ENCODE measurements at places on chromosomes 7 and 10.

GRCh38 chr7:135690566-135690965 lies 28.3 kb downstream of the STMP1 start:
- DNase-seq: no peak

- no peak for DNase-seq
These were observed 128.2 kb downstream of the STRA8 start for GRCh38 chr7:135361788-135362187.

- peak; percentile 38 for DNase-seq
These were observed 39.8 kb downstream of the WAPL start for GRCh38 chr10:86481761-86482160.

GRCh38 chr10:17457083-17457482 lies 2.7 kb upstream of the ST8SIA6 start:
- no peak for DNase-seq

DNA sequence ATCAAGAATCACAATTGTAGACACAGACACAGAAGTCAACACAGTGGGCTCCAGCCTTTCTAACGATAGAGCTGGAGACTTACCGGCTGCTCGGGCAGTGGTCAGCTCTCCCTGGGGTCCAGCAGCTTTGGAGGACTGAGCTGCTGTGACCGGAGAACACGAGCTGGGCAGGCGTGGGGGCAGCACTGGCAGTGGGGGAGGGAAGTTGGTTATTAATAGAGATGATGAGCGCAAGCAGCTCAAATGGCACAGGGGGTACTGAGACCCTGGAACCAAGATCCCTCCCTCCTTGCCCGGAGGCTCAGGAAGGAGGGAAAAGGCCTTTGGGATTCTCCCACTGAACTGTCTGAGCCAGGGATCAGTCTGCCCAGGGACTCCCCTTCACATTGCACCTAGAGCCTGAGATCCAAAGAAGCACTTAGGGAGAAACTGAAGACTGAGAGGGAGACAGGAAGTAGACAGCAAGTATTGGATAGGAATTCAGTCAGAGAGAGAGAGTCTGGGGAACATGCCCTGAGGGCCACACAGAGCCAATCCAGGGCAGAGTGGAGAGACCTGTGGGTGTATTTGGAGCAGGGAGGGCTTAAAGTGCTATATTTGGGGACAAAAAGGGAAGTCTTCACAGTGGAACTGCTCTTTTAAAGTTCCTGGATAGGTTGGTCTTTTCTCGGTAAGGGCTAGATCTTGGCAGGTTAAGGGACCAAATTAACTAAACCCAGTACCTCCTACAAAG lies at the start of gene MYOZ1:
MYOZ1 (minus strand) TSS at position 147 of the 733 bp plus-strand sequence. CDS start 1,457 bp downstream, outside the sequence.
- DNase-seq: no peak

- no peak for DNase-seq
These were observed 155.7 kb upstream of the STEAP1 start for GRCh38 chr7:89998554-89998953.

- DNase-seq: peak; percentile 29
These were observed 28.4 kb downstream of the UBE2D4 start for GRCh38 chr7:43954524-43955228.

- DNase-seq: no peak
These were observed 30.0 kb downstream of the DGKI start for GRCh38 chr7:137816696-137817320.

GRCh38 chr10:34494012-34494411 lies 321.1 kb downstream of the PARD3 start:
- DNase-seq: no peak

DNA sequence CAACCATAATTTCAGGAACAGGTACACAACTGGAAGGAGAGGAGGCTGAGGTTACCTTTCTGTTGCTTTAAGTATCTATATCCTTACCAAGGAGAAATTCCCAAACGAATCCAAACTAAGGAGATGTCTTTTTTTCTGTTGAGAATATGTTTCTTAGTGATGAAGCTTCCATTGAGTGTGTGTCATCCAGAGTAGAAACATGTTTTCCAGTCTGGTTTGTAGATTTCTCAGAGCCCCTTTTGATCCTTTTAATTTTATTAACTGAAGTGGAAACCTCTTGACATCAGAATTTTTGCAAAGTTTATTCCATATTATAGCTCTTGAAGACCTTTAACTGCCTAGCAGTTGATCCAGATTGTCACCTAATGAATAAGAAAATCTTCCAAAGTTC lies 207.1 kb upstream of the FERD3L start:
- DNase-seq: no peak

DNA sequence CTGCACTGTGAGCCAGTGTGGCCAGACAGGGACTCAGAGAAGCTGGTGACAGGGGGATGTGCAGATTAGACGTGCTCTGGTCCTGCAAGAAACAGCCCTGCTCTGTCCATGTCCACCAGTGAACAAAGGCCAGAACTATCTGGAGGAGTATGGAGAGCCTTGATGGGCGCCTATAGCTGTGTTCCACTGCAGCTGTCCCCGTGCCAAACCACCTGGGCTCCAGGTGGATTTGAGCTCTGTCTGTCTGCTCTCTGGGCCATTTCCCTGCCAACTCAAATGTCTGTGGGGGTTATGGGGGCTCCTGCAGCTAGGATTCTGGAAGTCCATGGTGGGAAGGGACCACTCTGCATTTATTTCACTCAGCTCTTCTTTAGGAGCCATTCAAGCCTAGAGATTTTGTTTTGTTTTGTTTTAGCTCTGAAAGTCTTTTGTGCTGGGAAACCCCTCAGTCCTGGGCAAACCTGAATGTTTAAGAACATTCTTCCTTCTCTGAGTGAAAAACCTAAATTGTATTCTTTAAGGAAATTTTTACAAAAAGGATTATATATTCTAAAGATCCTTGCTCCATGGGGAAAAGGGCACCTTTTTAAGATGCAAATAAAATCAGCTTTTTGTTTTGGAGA lies 1039.5 kb upstream of the SORCS1 start:
- no peak for DNase-seq

GRCh38 chr7:137695942-137696341 lies 150.8 kb downstream of the DGKI start:
- DNase-seq: no peak

DNA sequence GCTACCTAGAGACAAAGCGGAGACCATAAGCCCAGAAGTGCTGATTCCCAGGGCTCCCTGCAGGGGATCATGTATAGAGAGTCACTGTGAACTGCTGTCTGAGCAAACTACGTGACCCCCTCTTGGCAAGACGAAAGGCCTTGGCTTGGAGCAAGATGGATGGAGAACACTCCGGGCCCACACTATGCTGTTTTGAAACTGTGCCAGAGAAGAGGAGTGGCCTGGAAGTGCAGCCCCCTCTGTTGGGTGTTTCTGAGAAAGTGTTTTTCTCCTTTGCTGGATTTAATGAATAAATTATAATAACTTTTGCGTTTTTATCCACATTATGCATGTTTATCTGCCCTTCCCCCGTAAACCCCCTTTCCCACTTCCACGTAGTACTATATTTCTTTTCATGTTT lies 639.3 kb upstream of the GALNT17 start:
- DNase-seq: no peak

- no peak for DNase-seq
These were observed 49.4 kb downstream of the AKR1D1 start for GRCh38 chr7:138125598-138126111.

- DNase-seq: no peak
These were observed 271.7 kb downstream of the ARHGAP12 start for GRCh38 chr10:31656851-31657433.

DNA sequence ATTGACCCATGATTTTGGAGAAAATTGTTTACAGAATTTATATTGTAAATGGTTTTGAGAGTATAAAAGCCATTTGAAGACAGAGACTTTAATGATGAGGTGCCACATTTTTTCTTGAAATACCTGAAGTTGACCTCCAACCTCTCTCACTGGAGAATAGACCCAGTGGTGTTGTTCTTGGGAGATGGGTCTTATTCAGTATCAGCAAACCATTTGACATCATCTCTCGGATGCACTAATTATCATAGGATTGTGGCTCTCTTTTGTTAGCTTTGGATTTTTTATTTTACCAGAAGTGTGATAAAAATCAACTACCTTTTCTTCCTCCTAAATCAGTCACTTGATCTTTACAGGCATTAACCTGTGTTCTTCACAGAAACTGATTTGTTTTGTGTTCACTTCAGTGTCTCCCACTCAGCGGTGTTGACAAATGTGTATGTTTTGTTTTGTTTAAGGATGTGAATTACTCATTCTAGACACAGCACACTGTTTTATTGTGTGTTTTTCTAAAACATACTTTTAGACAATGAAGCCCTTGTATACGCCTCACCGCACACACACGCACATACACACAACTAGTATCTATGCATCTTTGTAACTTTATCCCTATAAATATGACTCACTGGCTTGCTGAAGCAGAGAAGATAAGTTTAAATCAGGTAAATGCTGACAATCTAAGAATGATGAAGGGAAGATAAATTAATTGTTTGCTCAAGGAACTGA lies 455.6 kb downstream of the INHBA start:
- peak; percentile 24 for DNase-seq

- DNase-seq: no peak
These were observed 51.7 kb upstream of the IFRD1 start for GRCh38 chr7:112398534-112398933.

DNA sequence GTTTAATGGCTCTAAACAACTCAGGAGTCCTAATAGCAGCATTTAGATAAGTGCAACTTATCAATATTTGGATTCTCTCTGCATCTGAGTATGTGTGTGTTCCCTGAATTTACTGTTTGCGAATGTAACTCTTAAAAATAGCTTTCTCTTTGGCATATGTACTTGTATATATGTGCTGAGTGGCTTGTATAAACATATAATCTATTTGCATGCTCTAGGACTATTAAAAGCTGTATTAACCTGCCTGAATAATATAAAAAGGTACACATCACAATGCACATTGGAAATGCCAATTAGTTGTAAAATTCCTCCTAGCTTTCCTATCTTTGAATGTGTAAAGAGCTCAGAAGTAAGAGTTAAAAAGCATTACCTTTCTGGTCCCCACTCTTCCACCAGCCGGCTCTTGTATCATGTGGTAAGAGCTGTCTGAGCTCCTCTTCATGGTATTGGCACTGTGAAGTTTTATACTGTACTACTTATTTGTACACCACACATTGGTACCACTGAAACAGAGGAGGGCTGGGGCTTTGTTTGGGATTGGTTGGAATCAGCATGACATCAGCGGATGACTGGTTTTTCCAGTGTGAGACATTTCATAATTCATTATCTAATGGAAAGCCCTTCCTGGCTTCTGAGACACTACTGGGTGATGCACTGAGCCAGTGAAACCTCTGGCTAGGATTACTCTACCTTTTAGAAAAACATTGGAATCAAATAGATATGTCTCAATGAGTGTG lies at the start of gene INHBA:
INHBA (minus strand) TSS at position 456 of the 737 bp plus-strand sequence. CDS start 2,716 bp downstream, outside the sequence.
- DNase-seq: peak; percentile 63

DNA sequence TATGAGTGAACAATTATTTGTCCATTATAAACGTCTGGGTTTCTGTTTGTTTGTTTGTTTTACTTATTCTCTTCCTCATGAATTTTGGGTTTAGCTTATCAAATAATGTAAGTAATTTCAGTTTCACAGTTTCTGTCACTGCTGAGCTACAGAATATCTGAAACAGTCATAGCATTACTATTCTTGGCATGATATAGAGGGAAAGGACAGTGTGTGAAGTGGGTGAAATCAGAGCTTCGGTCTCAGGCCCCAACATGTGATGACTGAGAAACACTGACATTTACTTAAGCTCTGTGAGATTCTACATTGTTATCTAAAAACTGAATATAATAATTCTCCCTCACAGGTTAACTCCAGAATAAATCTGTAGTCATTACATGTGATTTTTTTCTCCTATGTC lies 8.8 kb upstream of the OR6V1 start:
- DNase-seq: no peak

GRCh38 chr7:74338366-74339108 lies 49.3 kb downstream of the CLIP2 start:
- no peak for DNase-seq

- DNase-seq: no peak
These were observed 35.0 kb downstream of the ITGA8 start for GRCh38 chr10:15684768-15685167.

GRCh38 chr10:79318369-79318768 lies 28.9 kb upstream of the PPIF start:
- DNase-seq: no peak
